ENCODE measurements at places on chromosomes 3 and 15.
A peak's percentile ranks its signal among the peaks of the same experiment; 100 is the strongest.

- DNase-seq = no peak
Observed at GRCh38 chr3:46380471-46381221, 9.9 kb downstream of the CCR5 start.

DNA sequence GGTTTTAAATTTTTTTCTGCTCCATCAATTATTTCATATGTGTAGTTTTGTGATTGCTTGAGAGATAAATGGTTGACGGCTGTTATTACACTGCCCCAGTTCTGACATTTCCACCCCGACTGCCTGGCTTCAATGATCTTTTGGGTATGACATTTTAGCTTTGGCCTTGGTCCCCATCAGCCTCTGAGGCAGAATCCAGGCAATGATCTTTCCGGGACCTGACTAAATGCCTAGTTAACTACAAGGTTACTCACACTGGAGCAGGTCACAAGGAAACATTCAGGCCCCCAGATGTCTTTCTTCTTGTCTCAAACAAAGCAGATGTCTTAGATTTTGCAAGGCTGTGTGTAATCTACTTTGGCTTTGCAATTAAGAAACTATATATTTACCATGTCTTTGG, 61.1 kb upstream of the TMCO5A start:
- DNase-seq = no peak

DNA sequence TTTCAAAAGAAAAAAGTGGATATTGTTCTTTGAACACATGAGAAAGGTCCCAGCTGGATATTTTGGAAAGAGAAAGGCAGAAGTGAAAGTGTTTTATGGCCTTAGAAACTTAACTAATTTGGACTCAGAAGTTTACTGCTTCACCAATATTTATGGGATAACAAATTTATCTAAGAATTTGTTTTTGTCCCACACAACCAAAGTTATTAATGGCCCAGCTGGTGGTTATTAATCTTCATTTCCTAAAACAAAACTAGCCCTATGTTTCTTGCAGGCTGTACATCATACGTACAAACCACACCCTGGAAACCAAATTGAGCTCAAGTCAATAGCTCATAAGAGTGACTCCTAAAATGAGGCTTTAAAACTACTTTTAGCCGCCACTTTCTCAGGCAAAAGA, 372.9 kb upstream of the LMCD1 start:
- no peak for DNase-seq

DNA sequence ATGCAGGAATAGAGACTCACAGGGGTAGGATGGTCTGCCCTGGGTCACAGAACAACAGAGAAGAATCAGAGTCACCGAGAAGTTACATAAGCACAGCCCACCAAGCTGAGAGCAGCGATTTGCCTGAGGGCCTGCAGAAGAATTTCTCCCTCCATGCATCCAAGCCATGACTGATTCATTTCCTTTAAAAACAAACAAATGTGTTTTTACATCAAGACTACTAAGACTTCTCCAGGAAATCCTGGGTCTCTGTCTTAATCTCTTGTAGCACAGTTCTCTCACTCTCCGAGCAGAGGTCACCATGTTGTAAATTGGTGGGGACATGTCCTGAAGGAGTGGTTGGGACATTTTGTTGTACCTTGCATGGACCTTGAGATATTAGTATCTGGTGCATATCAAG, 159.8 kb downstream of the THSD4 start:
- DNase-seq = no peak

DNA sequence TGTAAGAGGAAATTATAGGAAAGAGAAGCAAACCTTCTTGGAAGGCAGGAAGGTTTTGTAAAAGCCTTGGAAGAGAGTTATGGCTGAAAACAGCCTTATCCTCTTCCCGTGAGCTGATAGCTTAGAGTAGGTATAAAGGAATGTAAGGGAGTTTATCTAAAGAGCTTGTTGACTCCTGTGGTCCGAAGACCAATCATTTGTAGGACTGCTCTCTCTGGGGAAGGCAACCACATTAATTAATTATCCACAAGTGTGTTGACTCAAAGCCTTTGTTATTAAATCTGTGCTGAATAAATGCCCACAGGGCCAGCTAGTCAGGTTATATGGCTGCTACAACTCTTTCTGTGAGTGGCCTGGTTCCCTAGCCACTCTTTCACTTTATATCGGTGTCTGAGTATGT, 452.1 kb upstream of the RASGRP1 start:
- DNase-seq = no peak

DNA sequence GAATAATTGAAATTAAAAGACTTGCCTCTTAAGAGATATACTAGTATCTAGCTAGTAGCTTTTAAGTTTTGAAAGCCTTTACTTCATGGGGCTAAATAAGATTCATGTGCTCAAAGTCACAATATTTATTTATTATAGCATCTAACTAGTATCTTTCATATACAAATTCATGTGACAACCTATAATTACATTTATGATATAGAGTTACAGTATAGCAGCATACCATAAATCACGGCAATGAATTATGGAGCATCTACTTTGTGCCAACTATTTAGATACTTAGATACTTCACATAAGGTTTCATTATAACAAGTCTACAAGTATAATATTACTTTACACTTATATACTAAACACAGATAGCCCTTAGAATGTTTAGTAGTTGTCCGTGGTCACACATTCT, 229.4 kb downstream of the TPRG1 start:
- no peak for DNase-seq

- DNase-seq = no peak
Observed at GRCh38 chr3:125022206-125022605, 33.6 kb downstream of the HEG1 start.

DNA sequence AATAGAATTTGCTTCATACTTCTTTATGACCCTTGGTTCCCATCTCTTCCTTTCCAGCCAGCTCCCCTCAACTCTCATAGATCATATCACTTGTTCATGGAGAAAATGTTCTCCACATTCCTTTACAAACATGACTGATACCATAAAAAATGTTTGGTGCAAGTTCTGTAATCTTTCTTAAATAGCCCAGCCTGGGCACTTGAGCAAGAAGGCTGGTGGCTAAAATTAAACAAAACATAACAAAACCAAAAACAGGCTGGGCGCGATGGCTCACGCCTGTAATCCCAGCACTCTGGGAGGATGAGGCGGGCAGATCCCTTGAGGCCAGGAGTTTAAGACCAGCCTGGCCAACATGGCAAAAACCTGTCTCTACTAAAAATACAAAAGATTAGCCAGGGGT, 8.9 kb upstream of the POLR2M start:
- DNase-seq = peak; percentile 78

DNA sequence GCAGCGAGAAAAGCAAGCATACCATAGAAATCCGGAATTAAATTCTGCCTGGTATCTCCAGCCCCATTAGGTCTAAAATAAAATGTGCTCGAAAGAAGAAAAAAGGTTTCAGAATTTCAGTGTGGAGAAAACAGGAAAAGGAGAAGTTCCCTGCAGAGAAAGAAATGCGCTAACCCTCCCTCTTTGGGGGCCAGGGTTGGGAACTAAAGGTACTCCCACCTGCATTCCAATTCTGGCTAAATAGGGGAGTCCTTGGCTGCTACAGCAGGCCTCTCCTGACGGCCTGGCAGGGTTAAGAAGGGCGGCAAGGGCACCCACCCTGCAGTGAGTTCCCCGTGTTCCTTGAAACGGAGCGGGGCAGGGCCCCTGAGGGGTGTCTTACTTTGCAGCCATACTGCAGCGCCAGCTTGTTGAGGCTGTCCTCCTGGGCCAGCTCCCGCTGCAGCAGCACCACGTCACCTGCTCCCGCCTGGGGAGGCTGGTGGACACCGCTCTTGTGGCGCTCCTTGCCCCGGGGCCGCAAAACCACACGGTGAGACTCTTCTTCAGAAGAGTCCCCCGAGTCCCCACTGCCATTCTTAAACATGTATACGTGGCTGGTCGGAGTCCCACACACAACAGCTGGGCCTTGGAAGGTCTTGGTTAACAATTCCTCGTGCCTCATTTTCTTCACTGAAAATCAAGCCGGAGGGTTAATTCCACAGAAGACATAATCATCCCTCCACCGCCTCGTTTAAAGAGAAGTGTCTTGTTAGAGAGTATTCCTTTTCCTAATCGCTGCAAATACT, 1.7 kb downstream of the LYSMD4 start:
- no peak for DNase-seq

DNA sequence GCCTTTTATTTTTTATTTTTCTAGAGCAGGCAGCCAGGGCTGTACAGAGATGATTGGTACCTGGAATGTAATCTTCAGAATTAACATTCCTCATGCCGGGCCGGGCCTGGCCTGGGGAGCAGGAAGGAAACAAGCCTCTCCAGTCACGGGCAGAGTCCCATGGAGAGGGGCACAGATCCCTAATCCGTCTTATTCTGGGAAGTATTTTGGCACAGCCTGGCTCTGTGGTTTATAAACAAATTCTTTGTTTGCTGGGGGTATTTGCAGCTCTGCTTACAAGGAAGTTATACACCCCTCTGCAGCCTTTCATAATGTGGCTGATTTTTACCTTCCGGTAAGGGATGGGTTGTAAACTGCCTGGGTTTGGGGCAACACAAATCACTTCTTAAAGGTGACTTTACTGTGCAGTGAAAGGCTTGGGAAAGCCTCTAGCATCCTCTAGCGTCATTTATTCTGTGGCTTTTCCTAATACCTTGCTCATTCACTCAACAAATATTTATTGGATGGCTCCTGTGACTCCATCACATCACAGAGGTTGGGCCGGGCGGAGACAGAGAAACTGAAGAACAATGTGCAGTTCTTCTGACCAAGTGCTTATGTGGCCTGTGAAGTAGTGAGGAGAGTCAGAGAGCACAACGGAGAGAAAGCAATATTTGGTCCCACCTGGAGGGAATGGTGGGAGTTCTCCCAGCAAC, 2.7 kb downstream of the SLC6A20 start:
- DNase-seq = peak; percentile 52

GRCh38 chr15:40981186-40981585, 27.9 kb downstream of the CHAC1 start:
- DNase-seq = no peak

GRCh38 chr15:57100136-57100539, 181.7 kb downstream of the TCF12 start:
- DNase-seq = no peak

- DNase-seq = no peak
Observed at GRCh38 chr3:57956119-57956832, 51.9 kb upstream of the FLNB start.

DNA sequence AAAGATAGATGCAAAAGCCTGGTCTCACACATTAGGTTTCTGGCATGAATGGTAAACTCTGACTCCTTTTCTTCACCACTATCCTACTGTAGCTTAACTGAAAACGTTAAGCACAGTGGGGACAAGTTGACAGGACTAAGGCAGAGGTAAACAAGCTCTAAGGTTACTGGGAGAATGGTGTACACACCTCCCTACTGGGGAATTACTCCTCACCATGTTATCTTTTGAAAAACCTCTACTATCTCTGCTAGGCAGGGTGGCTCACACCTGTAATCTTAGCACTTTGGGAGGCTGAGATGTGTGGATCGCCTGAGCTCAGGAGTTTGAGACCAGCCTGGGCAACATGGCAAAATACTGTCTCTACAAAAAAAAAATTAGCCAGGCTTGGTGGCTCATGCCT, 29.1 kb downstream of the IP6K1 start:
- DNase-seq = no peak

DNA sequence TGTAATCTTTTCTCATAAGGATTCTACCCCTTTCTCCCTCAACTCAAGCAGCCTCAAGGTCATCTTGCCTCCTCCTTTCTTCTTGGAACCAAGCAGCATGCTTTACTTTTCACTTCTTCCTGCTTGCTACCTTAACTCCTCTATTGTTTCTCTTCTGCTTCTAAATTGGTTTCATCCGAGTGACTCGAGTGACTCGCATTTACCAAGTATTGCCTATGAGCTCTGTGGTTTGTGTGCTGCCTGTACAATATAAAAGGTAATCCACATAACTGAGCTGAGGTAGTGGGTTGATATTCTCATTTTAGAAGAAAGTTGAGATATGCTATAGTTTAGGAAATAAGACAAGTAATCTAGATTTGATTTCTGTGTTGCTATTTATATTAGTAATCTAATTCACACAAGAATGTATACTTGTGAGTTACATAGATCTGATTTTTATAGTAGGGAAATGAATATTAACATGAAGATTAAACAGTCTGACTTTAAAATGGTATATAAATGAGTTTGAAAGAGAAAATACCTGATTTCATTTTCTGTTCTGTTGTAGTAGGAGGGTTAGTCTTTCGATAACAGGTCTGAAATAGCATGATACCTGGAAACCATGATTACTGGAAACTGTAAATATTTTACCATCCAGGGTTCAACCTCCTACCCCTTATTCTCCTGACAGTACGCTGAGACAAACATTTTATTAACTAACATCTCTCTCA, 5.5 kb downstream of the HHLA2 start:
- DNase-seq = no peak

- no peak for DNase-seq
Observed at GRCh38 chr3:174285242-174285864, 573.8 kb upstream of the NAALADL2 start.

DNA sequence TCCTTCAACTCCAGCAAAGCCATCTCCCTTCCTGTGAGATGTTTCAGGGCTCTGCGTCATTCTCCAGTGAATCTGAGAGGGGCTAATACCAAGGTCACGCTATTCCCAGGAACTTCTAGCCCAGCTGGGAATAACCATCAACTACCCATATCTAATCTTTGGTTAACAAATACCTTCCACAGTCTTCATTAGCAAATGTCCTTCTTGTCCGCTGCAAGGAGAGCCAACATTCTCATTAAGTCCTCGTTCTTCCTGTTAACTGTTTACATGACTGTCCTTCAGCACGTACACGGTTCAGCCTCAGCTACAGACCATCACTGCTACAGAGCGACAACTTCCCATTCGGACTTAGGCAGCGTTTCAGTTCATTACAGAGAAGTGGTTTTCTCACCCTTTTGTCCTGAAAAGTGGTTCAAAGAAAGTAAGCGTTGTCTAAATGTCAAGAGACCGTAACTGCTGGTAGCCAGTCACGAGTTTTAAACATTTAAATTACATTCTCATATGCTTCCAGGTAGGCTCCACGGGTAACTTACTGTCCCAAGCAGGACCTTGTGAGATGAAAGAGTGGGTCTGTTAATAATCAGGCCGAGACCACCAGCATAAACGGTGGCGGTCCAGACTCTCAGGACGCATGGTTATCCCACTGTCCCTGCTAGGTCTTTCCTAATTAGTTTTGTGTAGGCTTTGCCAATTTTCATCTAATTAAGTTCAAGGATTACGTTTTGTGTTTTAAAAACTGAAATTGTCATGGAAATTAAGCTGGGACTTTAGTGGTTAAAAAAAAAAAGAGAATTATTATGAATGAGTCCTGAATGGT, 63.8 kb downstream of the CHSY1 start:
- no peak for DNase-seq

GRCh38 chr3:137110392-137110996, 152.7 kb downstream of the IL20RB start:
- DNase-seq = no peak

DNA sequence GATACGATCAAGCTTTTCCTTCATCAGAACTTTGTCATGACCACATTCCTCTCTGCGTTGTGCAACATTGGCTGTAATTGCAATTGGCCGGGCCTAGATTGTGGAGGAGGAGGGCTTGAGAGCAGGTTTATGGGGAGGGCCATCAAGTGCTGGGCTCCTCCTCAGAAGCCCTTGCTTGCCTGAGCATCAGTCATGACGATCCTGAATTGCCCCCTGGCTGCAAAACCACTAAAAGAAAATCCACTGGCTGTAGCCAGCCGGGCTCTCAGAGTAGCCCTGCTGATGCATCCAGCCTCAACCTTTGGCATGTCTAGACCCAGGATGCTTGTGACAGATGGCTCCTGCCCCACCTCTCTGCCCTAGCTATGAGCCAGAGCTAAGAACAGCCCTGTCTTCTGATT, 13.4 kb upstream of the TRH start:
- DNase-seq = no peak

All from aorta (tissue), 5 donors.